Pulmonary artery endothelial cell (primary cell): ENCODE measurements at places on chromosomes 3 and 15. TPM values are rescaled to one million over a fixed set of nuclear protein-coding genes. Genes with fewer than 3 reads are reported as not detected.

The PLS1 gene
- total RNA-seq = 3.4 TPM in 2 replicates

The GOLGA6L2 gene
- not detected in 2 replicates for total RNA-seq

DNA sequence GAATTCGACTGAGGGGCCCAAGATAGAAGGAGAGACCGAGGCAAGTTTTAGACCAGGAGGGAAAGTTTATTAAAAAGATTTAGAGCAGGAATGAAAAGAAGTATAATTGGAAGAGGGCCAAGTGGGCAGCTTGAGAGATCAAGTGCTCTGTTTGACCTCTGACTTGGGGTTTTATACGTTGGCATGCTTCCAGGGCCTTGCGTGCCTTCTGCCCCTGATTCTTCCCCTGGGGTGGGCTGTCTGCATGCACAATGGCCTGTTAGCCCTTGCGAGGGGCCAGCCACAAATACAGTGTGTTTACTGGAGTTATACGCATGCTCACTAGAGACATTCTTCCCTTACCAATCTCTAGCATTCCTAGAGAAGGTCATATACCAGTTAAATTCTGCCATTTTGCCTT, 70.7 kb upstream of the LARS2 start:
- DNase-seq = no peak

DNA sequence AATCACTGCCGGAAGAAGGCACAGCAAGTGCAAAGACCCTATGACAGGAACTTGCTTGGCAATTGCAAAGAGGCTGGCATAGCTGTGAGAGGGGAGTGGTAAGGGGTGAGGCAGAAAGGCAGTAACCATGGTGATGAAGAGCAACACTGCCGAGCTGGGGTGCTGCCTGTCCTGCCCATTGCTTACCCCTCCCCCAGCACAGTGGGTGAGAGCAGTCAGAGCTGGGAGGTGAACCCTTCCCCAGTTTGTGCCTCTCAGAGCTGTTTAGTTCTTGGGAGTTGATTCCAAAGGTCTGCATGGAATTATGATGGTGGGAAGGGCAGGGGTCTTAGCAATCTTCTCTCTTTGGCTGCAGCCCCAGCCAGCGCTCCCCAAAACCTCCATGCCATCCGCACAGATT, 8.8 kb downstream of the TYRO3 start:
- no peak for DNase-seq

GRCh38 chr3:66299891-66300290, 79.1 kb downstream of the SLC25A26 start:
- DNase-seq = no peak

- DNase-seq = no peak
Measured at GRCh38 chr15:35741881-35742280, 195.9 kb upstream of the DPH6 start.

GRCh38 chr3:194064380-194065332, 71.3 kb upstream of the HES1 start:
- DNase-seq = no peak

- DNase-seq = no peak
Measured at GRCh38 chr15:75452364-75452864, 924 bp upstream of the SIN3A start.

DNA sequence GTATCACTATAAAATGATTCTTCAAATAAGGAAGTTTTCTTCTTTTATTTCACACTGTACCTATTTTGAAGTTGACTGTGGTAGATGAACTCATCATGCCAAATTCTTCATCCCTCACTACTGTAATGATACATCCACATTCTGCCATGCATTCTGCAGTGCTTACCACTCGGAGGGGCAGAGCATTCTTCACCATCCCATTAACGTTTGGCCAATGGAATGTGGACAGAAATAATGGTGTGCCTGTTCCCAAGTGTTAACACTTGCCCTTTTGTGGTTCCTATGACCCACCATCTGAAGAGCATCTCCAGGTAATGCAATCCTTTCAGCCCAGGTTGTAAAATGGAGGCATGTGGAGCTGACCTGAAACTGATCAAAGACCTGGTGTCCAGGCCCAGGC, 18.6 kb downstream of the GOLIM4 start:
- DNase-seq = no peak
